ENCODE measurements at places on chromosomes 16 and 17.

DNA sequence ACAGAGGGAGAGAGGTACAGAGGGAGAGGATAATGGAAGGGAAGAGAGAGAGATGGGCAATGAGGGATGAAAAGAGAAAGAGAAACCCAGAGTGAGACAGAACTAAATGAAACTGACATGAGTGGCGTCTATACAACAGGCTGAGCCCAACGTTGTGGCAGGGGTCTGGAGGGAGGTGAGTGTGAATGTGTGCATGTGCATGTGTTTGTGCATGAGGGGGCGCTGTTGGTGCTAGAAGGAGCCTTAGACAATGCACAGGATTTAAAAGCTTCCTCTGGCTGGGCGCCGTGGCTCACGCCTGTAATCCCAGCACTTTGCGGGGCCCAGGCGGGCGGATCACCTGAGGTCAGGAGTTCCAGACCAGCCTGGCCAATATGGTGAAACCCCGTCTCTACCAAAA, 454.8 kb upstream of the CDH11 start:
- DNase-seq = no peak

- DNase-seq = no peak
Observed at GRCh38 chr17:7888184-7888920, at the start of gene CHD3. Gene CHD3, plus strand, starts transcription at chr17:7888789. Its CDS starts 212 bp downstream, at chr17:7889001.

- no peak for DNase-seq
Observed at GRCh38 chr17:5128905-5129535, 13.2 kb downstream of the USP6 start.

DNA sequence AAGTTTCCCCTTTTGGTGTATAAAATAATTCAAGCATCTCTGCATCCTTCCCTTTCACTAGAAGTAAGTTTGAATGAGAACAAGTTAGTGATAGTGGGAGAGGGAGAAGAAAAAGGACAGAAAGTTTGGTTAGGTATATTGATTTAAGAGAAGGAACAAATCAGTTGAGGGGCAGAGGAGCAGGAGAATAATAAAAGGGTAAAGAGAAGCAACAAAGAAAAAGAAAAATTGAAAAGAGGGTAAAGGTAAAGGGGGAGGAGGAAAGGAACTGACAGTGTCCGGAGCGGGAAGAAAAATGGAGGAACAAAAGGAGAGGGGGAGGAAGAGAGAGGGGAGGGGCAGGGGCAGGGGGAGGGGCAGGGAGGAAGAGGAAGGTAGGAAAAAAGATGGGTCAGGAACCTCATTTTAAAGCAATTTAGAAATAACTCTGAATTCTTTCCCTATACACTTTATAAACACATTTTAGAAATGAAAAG, 6.3 kb upstream of the IGF2BP1 start:
- DNase-seq = no peak

GRCh38 chr16:16067127-16067526, 117.7 kb downstream of the ABCC1 start:
- DNase-seq = no peak

GRCh38 chr16:54106057-54106456, 180.5 kb downstream of the IRX3 start:
- no peak for DNase-seq

- no peak for DNase-seq
Observed at GRCh38 chr16:47424846-47425245, 36.0 kb downstream of the ITFG1 start.

- no peak for DNase-seq
Observed at GRCh38 chr17:82668024-82668630, 19.9 kb upstream of the WDR45B start.

DNA sequence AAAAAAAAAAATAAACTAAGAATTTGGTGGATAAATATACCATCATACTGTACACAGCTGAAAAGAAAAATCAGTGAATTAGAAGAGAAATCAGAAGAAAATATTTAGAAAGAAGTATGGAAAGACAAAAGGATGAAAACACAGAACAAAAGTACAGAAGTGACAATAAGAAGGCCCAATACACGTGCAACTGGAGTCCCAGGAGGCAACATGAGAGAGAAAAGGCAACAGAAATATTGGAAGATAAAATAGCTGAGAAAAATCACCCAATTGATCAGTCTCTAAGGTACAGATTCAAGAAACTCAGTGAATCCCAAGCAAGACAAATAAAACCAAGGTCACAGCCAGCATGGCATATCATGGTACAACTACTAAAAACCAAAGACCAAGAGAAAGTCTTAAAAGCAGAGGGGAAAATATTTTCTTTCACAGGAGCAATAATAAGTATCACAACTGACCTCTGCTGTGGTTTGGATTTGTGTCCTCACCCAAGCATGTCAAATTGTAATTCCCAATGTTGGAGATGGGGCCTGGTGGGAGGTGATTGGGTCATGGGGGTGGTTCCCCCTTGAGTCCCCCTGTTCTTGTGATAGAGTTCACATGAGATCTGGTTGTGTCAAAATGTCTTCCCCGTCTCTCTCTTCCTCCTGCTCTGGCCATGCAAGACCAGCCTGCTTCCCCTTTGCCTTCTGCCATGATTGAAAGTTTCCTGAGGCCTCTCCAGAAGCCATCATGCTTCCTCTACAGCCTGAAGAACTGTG, 20.2 kb upstream of the ENGASE start:
- no peak for DNase-seq
